Stomach (tissue), 19 donors: ENCODE measurements at places on chromosomes 3 and 15. TPM values are rescaled to one million over a fixed set of nuclear protein-coding genes. Genes with fewer than 3 reads are reported as not detected.

GRCh38 chr15:49573421-49573820 lies 47.2 kb downstream of the FAM227B start:
- no peaks in the 10 kb centered on the region for H3K27me3 ChIP-seq
- no peaks in the 10 kb centered on the region for H3K4me1 ChIP-seq
- peaks cover 18% of the 10 kb centered on the region for H3K36me3 ChIP-seq
- H3K27ac ChIP-seq, result no peak overlapping the region

Gene LMAN1L
- total RNA-seq, result 83.5 TPM

DNA sequence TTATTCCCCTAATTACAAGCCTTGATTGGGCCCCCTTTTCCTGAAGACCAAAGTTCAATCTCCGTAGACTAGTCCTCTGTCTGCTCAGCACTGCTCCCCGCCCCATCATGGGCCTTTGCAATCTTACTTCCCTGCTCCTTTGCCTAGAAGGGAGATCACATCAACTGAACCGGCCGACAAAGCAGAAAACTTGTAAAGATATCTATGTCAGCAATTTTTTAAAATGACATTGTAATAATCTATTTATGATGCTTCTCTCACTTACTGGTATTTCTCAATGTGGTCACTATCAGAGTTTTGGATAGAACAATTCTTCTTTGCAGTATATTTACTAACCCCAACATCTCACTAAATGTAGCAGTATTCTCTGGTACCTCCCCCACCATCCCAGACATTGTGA lies 17.3 kb downstream of the ANAPC13 start:
- H3K27me3 ChIP-seq, result no peaks in the 10 kb centered on the region
- H3K4me3 ChIP-seq, result no peak overlapping the region
- peaks cover 3% of the 10 kb centered on the region for H3K4me1 ChIP-seq
- DNase-seq, result no peak

Gene CCDC9B
- total RNA-seq, result 0.58 TPM
